ENCODE measurements at places on chromosomes 12 and 14. TPM values are rescaled to one million over a fixed set of nuclear protein-coding genes. Genes with fewer than 3 reads are reported as not detected.

GRCh38 chr12:106304001-106304421 is 1.5 kb downstream of the TCP11L2 start:
- H3K27me3 ChIP-seq, result no peaks in the 10 kb centered on the region
- DNase-seq, result peak; percentile 42
- H3K27ac ChIP-seq, result peak overlapping the region; percentile 94

- no peak overlapping the region for H3K4me3 ChIP-seq
- H3K27me3 ChIP-seq, result no peaks in the 10 kb centered on the region
- no peak for DNase-seq
- peaks cover 11% of the 10 kb centered on the region for H3K4me1 ChIP-seq
- no peaks in the 10 kb centered on the region for H3K36me3 ChIP-seq
These were observed 2.6 kb downstream of the DLGAP5 start for GRCh38 chr14:55188686-55189295.

DNA sequence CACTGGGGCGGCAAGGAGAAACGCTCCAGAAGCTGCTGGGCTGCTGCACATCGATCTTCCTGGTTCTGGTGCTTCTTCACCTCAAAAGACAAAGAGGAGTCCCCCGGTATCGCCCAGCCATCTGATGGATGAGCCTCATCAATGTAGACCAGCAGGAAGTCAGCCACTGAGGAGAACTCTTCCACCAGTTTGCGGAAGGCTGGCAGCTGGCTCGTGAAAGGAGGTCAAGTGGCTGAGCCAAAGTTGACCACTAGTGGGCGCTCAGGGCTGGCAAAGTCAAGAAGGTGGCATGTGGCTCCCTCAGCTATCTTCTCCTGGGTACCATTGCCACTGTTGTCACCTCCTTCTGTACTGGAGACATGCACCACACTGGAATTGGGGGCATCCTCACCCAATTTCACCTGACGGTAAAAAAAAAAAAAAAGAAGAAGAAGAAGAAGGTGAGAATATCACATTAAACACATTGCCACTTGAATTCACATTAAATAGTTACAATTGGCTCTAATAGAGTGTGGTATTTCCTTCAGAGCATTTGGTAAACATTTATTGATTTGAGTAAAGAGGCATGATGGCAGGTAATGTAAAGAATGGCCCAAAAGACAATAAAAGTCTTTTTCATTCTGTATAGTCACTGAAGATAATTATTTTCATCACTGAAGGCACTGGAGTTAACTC is 8.3 kb downstream of the DIO2 start:
- H3K4me1 ChIP-seq, result no peaks in the 10 kb centered on the region
- DNase-seq, result no peak
- H3K36me3 ChIP-seq, result no peaks in the 10 kb centered on the region
- no peaks in the 10 kb centered on the region for H3K27me3 ChIP-seq
- no peak overlapping the region for H3K27ac ChIP-seq

GRCh38 chr12:125181107-125181506 is 115.9 kb downstream of the AACS start:
- peaks cover 6% of the 10 kb centered on the region for H3K4me1 ChIP-seq
- H3K27me3 ChIP-seq, result peaks cover 5% of the 10 kb centered on the region
- no peak overlapping the region for H3K27ac ChIP-seq

DNA sequence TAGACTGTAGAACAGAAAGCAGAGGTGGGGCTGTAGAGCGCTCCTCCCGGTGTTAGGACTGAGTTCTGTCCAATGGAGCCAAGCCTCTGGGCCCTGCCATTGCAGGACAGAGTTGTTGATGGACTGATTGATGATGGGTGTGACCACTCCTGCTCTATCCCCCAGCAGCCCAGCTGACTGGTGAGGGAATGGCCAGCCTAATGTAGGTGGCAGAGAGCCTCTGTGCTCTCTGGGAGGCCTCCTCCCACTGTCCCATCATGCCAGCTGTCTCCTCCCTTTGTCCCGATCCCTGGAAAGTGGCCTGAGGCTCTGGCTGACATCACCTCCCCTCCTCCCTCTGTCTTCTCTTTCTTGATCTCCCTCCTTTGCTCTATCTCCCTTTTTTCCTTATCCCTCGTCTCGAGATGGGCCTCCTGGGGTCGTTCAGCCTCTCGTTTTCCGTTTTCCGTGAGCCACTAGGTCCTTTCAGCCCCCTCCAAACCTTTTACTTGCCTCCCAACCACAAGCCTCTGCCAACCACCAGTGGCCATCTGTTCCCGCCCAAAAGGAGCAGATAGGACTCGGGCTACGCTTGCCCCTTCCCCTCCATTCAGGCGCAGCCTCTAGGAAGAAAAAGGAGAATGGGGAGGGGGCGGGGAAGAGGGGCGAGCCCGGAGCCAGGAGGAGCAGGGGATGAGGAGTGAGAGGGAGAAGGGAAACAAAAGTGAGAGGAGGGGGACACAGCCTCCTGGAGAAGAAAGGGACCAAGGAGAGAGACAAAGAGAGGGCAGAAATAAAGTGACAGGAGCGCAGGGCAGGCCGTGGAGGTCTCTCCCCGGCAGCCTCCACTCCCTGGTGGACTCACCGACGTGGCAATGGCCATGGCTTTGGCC is 572 bp downstream of the EFS start:
- H3K27ac ChIP-seq, result no peak overlapping the region
- no peaks in the 10 kb centered on the region for H3K4me1 ChIP-seq
- no peak overlapping the region for H3K4me3 ChIP-seq
- H3K36me3 ChIP-seq, result no peaks in the 10 kb centered on the region

DNA sequence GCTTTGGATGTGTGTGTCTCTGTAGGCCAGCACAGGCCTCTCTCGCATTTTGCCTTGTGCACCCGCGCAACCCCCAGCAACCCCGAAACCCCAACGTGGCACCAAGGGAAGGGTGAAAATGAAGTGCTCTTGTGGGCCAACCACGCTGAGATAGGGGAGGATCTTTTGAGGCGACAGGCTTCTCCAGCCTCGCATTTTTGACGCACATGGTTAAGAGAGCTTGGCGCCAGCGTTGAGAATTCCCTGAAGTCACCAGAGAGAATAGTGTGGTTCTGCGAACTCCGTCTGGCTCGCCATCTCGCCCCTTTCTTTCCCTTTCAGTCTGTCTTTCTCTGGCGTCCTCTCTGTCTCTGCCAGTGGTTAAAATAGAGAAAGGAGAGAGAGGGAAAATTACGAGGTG is 1.9 kb upstream of the TBX3 start:
- no peaks in the 10 kb centered on the region for H3K36me3 ChIP-seq
- H3K4me1 ChIP-seq, result peaks cover 26% of the 10 kb centered on the region
- peaks cover 62% of the 10 kb centered on the region for H3K27me3 ChIP-seq
- H3K4me3 ChIP-seq, result no peak overlapping the region

GRCh38 chr12:64450711-64451486 is 1.0 kb upstream of the TBK1 start:
- H3K36me3 ChIP-seq, result peaks cover 11% of the 10 kb centered on the region
- DNase-seq, result peak; percentile 41
- H3K4me1 ChIP-seq, result peaks cover 11% of the 10 kb centered on the region
- H3K27me3 ChIP-seq, result no peaks in the 10 kb centered on the region

The NTF3 gene
- total RNA-seq, result not detected

The WSCD2 gene
- total RNA-seq, result not detected

The FSCB gene
- total RNA-seq, result not detected

The SLC7A7 gene
- total RNA-seq, result 4.3 TPM

The FAM234B gene
- total RNA-seq, result 8.7 TPM
